Activated T-cell treated with anti-CD3 and anti-CD28 coated beads for 4 hours (primary cell): ENCODE measurements at places on chromosomes 3 and 15.

DNA sequence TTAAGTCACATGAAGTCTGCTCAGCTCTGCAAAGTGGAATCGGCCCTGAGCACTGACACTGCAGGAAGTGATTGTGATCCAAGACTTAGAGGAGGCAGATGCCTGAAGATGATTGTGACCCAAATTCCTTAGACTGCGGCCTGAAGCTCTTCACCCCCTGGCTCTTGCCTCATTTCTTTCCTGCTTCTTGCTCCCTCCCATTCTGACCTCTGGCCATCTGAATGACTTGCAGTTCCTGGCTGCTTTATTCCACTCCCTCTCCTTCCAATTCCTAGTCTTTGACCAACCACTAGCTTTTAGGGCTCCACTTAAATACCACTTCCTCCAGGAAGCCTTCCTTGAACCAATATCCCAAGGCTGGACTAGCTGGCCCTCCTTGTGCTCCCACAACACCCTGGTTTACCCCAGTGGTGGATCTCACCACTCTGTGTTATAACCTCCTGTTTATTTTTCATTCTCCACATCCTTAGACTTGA, 9.9 kb upstream of the EPB42 start:
- no peak for DNase-seq

DNA sequence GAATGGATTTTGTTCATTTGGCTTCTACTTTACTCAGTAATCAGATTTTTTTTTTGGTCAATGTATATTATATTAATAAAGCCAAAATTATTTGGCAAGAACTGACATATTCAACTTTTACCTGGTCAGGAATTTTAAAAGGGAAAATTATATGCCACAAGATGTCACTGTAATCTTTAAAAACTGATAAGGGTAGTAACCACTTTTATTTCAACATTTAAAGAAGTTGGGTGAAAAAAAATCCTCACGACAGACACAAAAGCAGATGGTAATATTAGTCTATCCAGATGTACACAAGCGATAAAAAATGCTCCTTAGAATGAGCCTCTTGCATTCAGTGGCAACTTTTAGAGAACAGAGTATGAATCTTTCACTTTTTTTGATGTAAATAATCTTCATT, 101.9 kb downstream of the SERPINI1 start:
- DNase-seq: no peak

DNA sequence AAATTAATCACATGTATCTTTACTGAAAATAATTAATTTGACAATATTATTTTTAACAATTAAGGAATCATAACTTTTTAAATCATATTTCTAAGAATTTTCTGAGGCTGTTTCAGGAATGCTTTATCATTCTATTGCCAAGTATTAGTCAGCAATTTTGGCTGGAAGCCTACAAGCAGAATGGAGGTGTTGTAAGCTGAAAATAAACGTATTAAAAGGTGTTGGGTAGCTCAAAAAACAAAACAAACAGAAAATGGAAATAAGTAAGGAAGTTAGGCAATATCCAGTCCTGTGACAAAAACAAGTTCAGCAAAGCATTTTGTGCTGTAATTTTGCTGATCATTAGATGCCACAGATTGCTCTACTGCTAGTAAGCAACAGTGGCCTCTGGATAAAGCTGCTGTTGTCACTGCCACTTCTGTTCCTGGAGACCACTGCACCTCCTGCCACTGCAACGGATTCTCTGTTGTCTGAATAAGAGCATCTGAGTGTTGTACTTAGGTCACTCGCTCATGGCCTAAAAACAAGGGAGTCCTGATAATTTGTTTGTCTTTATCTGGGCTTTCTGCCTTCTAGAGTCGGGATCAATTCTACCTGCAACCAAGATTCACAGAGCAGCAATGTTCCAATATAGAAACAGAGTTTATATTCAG, 63.5 kb upstream of the SLITRK3 start:
- no peak for DNase-seq

DNA sequence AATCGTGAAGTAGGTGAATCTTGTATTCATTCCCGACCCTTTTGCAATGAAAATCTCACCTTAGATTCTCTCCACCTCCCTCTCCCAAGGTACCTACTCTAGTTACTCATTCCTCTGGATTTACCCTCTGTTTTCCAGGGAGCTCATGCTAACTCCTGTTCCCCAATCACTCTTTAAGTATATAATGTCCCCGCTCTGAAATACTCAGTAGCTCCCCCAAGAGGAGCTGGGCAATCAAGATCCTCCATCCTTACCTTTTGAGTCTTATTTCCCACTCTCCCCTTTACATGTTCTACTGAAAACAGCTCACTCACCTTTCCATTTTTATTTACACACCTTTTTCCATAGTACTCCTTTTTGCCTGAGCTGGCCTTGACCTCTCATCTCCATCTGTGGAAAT, 599.9 kb downstream of the RBMS3 start:
- no peak for DNase-seq

GRCh38 chr3:123633530-123633929, 48.7 kb upstream of the HACD2 start:
- no peak for DNase-seq

DNA sequence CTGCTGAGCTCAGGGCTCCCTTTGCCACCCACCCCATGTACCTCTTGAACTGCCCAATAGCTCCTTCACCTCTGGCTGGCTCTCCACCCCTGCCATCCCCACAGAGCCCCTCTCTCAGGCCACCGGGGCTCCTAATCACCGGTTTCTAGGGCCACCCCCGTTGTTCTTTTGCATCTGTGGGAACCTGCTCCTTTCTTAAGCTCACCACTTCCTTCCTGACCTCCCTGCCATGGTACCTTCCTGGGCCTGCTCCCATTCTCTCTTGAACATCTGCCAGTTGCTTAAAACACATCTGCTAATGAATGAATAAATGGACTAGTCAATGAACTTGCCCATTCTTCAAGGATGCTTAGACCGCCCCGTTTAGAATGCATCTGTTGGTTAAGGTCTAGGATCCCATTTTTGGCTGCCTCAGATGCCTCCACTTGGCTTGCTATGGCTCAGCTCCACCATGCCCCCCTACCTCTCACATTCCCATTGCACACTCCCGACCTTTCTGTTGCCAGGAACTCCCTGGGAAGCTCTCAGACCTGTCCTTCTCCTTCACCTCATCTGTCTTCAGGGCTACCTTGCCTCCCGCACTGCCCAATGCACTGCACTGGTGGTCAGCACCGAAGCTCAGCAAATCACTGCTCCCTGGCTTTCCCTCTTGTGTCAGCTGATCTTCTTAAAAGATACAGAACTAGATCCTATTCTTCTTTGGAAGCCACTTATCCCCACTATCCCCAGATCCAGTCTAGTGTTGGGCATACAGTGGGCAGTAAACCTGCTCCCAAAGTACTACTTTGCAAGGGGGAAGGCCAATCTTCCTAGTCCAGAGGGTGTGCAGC, 9.1 kb downstream of the AMOTL2 start:
- DNase-seq: no peak

GRCh38 chr3:146715170-146715569, 110.0 kb upstream of the PLSCR5 start:
- DNase-seq: no peak

GRCh38 chr15:72902245-72902918, 118.8 kb upstream of the ADPGK start:
- no peak for DNase-seq

- no peak for DNase-seq
Observed at GRCh38 chr3:59867185-59868002, 817.6 kb upstream of the CFAP20DC start.

DNA sequence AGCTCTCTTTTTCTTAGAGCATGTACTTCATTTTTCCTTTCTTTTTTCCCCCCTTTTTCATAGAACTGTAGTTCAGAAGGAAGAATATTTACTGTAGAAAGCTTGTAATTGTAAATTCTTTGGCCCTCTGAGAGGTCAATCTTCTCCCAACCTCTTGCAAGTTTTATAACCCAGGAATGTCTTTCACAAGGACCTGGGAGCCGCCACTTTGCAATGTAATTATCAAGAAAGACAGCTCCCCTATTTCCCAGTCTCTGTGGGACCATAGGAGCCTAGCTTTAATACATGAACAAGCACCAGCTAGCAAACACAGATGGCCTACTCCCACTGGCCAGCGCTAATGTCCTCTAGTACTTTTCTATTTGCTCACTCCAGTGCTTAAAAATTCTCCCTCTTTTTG, 51.4 kb downstream of the NFKBIZ start:
- DNase-seq: no peak

GRCh38 chr15:40229956-40230355, 8.9 kb upstream of the PAK6 start:
- DNase-seq: no peak

GRCh38 chr15:78071383-78071782, 6.1 kb downstream of the TBC1D2B start:
- DNase-seq: no peak
